ENCODE measurements at places on chromosomes 11 and 22. TPM values are rescaled to one million over a fixed set of nuclear protein-coding genes. Genes with fewer than 3 reads are reported as not detected.

Gene NEU3
- 11.8 TPM for total RNA-seq

- no peak for DNase-seq
Observed at GRCh38 chr22:37943136-37943824, 10.1 kb downstream of the C22orf23 start.

GRCh38 chr11:57479911-57480310, 19.6 kb downstream of the RTN4RL2 start:
- DNase-seq: no peak

GRCh38 chr11:92854952-92855351, 114.5 kb upstream of the MTNR1B start:
- DNase-seq: no peak

Gene TCN2
- 32.4 TPM for total RNA-seq

- DNase-seq: no peak
Observed at GRCh38 chr11:19995145-19995544, 165.1 kb downstream of the DBX1 start.

DNA sequence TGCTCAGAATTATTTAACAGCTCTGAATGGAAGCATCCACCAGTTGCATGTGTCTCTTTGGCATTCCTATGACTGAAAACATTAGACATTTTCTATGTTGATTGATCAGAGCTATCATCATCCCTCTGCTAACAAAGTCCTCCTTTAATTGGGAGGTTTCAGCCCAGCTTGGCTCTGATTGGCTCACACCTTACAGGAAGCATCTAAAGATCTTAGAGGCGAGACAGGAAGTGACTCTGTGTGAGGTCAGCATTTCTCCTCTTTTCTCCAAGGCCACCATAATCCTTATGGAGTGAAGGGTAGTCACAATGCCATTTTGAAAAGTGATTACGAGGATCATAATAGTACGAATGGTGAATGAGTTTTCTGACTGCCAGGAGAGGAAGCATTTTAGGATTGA, 260.8 kb downstream of the MIAT start:
- DNase-seq: no peak

Measured in breast epithelium (tissue), 4 donors.